ENCODE measurements at places on chromosomes 6 and 20.

DNA sequence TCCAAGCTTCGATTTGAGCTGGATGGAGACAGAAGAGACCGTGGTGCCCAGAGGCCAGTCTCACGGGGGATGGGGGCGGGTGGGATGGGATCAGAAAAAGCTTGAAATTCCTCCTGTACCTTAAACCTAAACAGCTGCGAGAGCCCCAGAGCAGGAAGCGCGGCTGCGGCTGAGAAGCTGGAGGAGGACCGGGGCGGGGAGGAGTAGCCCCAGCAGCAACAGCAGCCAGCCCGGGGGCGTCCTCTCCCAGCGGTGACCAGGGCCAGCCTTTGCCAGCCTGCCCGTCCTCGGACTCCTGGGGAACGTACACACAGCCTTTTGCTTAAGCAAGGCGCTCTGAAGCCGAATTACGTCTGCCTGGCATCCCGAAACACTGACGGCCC lies 17.4 kb upstream of the PRDM13 start:
- no peak for DNase-seq

GRCh38 chr6:9514146-9514545 lies 900.7 kb downstream of the TFAP2A start:
- DNase-seq = no peak

GRCh38 chr20:19427480-19427879 lies 215.0 kb downstream of the SLC24A3 start:
- no peak for DNase-seq

DNA sequence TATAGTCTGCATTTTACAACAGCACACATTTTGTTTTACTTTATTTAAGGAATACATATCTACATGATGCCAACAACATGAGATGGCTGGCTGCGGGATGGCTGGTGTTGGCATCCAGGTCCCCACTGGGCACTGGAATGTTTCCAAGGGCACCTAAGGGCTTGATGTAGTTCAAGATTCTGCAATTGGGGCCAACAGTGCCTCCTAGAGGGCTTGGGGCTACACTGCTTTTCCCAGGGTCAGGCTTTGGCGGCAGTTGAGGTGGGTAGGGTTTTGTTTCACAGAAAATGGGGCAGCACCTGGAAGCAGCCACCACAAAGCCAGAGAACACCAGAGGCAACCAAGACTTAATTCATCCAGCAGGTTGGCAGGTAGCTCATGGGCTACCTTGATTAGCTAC lies 202.2 kb upstream of the PRND start:
- DNase-seq = peak; percentile 3

- no peak for DNase-seq
Measured at GRCh38 chr6:102717737-102718456, 1324.4 kb downstream of the GRIK2 start.

GRCh38 chr6:79188885-79189480 lies 45.5 kb downstream of the HMGN3 start:
- DNase-seq = no peak

- DNase-seq = no peak
Measured at GRCh38 chr6:25768566-25768965, 14.0 kb downstream of the SLC17A4 start.

- no peak for DNase-seq
Measured at GRCh38 chr6:71364889-71365542, 76.4 kb downstream of the OGFRL1 start.

GRCh38 chr6:53658992-53659391 lies 6.6 kb downstream of the KLHL31 start:
- DNase-seq = no peak

- DNase-seq = no peak
Measured at GRCh38 chr6:6851059-6851948, 256.5 kb upstream of the RREB1 start.

GRCh38 chr6:42520786-42521607 lies 42.8 kb upstream of the UBR2 start:
- DNase-seq = no peak

DNA sequence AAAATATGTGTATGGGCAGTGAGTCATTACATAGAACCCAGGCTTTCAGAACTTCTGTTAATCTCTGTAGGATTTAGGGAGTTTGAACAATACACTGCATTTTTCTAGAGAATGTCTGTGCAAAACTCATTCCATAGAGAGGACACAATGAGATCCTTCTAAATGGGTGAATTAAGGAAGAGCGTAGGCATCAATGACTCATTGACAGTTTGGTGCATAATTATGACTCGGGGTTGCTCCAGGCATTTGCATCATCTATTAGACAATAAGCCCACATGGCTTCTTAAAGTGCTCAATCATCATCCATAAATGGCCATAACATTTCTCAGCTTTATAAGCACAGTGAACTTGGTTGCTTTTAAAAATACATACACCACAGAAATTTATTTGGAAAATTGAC lies 625.5 kb downstream of the CDH26 start:
- DNase-seq = no peak

DNA sequence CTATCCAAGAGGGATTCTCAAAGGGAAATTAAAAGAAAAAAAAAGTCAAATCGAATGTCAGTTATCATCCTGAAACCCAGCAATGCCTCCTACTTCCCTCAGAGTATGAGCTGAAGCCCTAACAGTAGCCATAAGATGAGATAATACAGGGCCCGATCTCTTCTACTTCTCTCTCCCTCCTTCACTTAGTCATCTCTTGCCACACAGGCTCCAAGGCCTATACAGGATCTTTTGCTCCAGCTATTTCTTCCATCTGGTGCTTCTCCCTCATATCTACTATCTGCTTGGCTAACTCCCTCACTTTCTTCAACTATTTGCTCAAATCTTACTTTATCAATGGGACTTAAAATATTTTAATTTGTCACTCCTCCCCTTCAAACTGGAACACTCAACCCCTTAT lies 215.3 kb downstream of the RNGTT start:
- no peak for DNase-seq

- DNase-seq = no peak
Measured at GRCh38 chr6:150302520-150303176, 66.2 kb upstream of the IYD start.

GRCh38 chr20:33659341-33660034 lies 2.6 kb upstream of the C20orf144 start:
- no peak for DNase-seq

GRCh38 chr6:79079561-79080041 lies 1.5 kb upstream of the PHIP start:
- no peak for DNase-seq

DNA sequence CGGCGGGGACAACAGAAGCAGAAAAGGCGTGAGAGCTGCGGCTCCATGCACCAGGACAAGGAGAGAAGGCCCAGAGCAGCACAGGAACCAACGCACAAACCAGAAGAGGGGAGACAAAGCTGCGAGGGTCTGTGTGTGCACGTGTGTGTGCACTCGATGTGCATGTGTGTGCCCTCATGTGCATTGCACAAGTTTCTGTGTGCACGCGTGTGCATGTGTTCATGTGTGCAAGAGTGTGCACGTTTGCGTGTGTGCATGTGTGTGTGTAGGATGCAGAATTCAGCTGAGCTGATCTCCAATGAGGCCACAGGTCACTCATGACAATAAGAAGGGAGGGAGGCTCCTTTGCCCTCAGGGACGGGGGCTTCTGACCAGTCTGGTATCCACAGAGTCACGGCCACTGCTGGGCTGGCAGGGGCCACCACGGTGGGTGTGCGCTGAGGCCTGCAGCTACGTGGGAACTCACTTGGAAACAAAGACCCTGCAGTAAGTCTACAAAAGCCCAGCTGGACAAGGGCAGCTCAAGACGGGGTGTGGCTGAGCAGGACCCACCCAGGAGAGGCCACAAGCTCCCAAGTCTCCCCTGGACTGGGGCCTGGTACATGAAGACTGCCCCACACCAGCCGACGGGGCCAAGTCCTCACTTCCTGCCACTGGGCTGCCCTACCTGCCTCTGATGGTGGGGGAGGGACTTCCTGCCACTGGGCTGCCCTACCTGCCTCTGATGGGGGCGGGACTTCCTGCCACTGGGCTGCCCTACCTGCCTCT lies 48.1 kb upstream of the CHRNA4 start:
- no peak for DNase-seq

GRCh38 chr20:24771542-24772061 lies 177.5 kb upstream of the CST7 start:
- DNase-seq = no peak

GRCh38 chr20:36368869-36369268 lies 62.7 kb downstream of the DLGAP4 start:
- DNase-seq = no peak

- DNase-seq = no peak
Measured at GRCh38 chr20:21074605-21075336, 31.4 kb downstream of the LINC00237 start.

- DNase-seq = no peak
Measured at GRCh38 chr6:23245572-23245971, 676.2 kb downstream of the HDGFL1 start.

GRCh38 chr6:6674872-6675271 lies 86.4 kb downstream of the LY86 start:
- DNase-seq = no peak

All from activated T-helper 1 cell treated with anti-CD3 and anti-CD28 coated beads, Interleukin-12 subunit alpha, Interleukin-12 subunit beta, Interleukin-2, Interleukin-4 antibody, amounts not matched to agents 30 ng/mL and 10 ng/mL and 1 ng/mL, durations not matched to agents 14 hours and 24 hours and 36 hours (primary cell).